ENCODE measurements at places on chromosomes 11 and 22. TPM values are rescaled to one million over a fixed set of nuclear protein-coding genes. Genes with fewer than 3 reads are reported as not detected.

GRCh38 chr11:12064136-12064953 is 46.0 kb upstream of the MICAL2 start:
- DNase-seq: no peak

DNA sequence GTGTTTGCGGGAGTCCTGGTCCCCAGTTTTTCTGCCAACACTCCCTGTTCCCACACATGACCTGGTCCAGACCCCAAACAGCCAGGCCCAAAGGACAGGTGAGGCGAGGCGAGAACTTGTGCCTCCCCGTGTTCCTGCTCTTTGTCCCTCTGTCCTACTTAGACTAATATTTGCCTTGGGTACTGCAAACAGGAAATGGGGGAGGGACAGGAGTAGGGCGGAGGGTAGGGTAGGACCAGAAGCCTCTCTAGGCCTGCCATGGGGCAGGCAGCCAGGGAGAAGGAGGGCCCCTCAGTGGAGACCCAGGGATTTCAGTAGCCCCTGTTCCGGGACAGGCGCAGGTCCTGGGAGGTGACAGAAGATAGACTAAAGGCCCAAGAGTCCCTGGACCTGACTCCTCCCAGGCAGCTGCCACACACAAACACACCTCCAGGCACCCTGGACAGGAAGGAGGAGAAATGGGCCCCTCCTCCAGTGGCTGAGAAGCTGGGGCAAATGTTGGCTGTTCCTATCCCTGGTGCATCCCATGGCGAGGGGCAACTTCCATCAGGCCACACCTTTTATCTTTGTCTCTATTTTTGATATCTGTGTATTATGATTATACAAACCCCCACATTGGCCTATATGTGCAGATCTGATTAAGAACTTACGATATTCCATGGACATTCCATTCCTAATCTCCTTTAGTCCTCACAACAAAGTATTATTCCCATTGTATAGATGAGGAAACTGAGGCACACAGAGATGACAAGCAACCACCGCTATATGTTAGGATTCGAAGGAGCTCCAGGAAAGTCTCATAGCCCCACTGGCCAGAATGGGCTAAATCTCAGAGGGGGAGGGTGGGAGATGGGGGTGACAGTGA is 626 bp upstream of the F2 start:
- DNase-seq: no peak

DNA sequence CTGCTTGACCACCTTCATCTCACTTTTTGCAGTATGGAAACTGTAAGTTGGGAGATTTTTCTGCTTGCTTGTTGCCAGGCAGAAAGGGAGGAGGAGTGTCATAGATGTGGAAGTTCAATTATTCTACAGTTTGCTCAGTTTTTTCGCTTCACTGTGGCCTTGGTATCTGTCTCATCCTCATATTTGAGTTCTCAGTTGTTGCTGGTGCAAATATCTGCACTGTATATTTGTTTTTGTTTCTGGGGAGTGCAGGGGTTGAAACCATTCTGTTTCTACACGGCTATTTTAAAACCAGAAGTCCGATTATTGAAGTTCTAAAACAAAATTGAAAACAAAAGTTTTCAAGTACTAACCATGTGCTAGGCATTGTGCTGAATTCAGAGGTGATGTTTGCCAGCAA is 153.4 kb downstream of the JRKL start:
- DNase-seq: no peak

The ROBO4 gene
- total RNA-seq: not detected
